ENCODE measurements at places on chromosomes 1 and 21.

- H3K4me1 ChIP-seq = no peaks in the 10 kb centered on the region
- H3K27ac ChIP-seq = no peak overlapping the region
- DNase-seq = no peak
These were observed 1244.1 kb upstream of the ADGRL4 start for GRCh38 chr1:80250573-80251168.

DNA sequence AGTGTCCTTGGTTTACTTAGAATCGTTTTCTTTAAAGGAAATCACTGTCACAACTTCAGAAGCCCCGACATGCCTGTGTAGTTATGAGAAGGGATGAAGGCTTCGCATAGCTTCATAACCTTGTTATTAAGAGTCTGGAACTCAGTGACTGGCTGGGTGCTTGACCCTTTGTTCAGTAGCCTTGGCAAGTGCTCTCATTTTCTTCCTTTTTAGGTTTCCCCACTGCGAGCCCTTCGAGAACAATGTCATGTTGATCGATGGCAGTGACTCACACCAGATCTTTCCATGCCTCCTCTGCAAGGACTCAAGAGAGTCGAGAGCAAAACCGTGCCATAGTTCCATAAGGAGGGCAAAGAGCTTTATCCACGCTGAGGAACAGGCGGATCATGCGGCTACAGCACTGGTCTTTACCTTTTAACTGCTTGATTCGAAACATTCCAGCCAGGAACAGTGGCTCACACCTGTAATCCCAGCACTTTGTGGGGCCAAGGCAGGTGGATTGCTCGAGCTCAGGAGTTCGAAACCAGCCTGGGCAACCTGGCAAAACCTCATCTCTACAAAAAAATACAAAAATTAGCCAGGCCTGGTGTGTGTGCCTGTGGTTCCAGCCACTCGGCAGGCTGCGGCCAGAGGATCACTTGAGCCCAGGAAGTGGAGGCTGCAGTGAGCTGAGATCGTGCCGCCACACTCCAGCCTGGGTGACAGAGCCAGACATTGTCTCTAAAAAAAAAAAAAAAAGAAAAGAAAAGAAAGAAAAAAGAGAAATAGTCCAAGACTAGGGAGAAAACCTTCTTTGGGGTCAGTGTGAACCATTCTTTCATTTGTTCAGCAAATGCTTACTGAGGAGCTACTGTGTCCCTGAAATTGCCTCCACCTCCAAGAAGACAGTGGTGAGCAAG, 95.4 kb upstream of the ERRFI1 start:
- H3K27me3 ChIP-seq = peaks cover 41% of the 10 kb centered on the region
- H3K4me1 ChIP-seq = peaks cover 1% of the 10 kb centered on the region
- no peak overlapping the region for H3K27ac ChIP-seq
- H3K36me3 ChIP-seq = no peaks in the 10 kb centered on the region

- no peak for DNase-seq
- no peak overlapping the region for H3K27ac ChIP-seq
- peaks cover 6% of the 10 kb centered on the region for H3K27me3 ChIP-seq
- H3K4me3 ChIP-seq = no peak overlapping the region
- H3K4me1 ChIP-seq = no peaks in the 10 kb centered on the region
These were observed 21.1 kb downstream of the MAP10 start for GRCh38 chr1:232826318-232826717.

- H3K36me3 ChIP-seq = peaks cover 9% of the 10 kb centered on the region
- no peak overlapping the region for H3K4me3 ChIP-seq
- DNase-seq = no peak
- H3K27ac ChIP-seq = no peak overlapping the region
- H3K27me3 ChIP-seq = no peaks in the 10 kb centered on the region
These were observed 165.9 kb downstream of the HLX start for GRCh38 chr1:221045151-221045550.

GRCh38 chr1:116256286-116256649, 116.8 kb upstream of the ATP1A1 start:
- peaks cover 8% of the 10 kb centered on the region for H3K27me3 ChIP-seq
- no peaks in the 10 kb centered on the region for H3K4me1 ChIP-seq
- no peak for DNase-seq
- no peaks in the 10 kb centered on the region for H3K36me3 ChIP-seq
- no peak overlapping the region for H3K27ac ChIP-seq

- H3K27ac ChIP-seq = no peak overlapping the region
- no peak overlapping the region for H3K4me3 ChIP-seq
- peaks cover 10% of the 10 kb centered on the region for H3K4me1 ChIP-seq
- H3K36me3 ChIP-seq = no peaks in the 10 kb centered on the region
These were observed 138.1 kb upstream of the HMCN1 start for GRCh38 chr1:185595835-185596667.

DNA sequence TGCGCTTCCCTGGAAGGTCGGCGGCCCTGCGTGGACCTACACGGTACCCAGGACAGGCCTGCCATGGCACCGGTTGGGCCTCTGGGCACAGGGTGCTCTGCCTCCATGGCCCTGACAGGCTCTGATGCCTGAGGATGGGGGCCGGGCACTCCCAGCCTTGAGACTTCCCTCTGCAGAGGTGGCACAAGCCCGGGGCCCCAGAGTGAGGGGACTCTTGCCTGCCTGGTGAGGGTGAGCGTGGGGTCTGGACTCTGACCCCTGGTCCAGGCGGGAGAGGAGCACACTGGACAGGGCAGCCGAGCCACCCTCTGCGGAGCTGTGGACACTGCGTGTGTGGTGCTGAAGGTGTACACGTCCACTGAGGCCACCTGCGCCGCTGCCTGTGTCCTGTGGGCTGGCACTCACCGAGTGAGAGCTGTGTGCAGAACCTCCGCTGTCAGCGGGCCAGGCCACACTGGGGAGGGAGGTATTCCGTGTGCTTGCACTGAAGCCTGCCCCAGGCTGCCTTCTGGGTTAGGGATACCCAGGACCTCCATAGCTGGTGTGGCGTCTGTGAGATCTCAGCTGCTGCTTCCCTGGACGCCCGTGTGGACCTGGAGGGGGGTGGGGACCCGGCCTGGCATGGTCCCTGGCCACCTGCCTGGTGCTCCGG, 10.4 kb downstream of the SKI start:
- H3K4me1 ChIP-seq = peaks cover 45% of the 10 kb centered on the region
- DNase-seq = no peak
- H3K27me3 ChIP-seq = no peaks in the 10 kb centered on the region
- H3K4me3 ChIP-seq = no peak overlapping the region
- no peaks in the 10 kb centered on the region for H3K36me3 ChIP-seq

- no peak overlapping the region for H3K27ac ChIP-seq
- H3K4me3 ChIP-seq = no peak overlapping the region
- H3K27me3 ChIP-seq = no peaks in the 10 kb centered on the region
- DNase-seq = no peak
These were observed 25.2 kb downstream of the KCNC4 start for GRCh38 chr1:110235181-110235833.

GRCh38 chr1:113780374-113781146, 21.3 kb upstream of the PHTF1 start:
- no peak overlapping the region for H3K27ac ChIP-seq
- peaks cover 8% of the 10 kb centered on the region for H3K36me3 ChIP-seq
- no peak for DNase-seq
- H3K4me3 ChIP-seq = no peak overlapping the region
- no peaks in the 10 kb centered on the region for H3K27me3 ChIP-seq

GRCh38 chr21:34260277-34261008, 103.4 kb upstream of the KCNE2 start:
- H3K27ac ChIP-seq = no peak overlapping the region
- H3K36me3 ChIP-seq = peaks cover 16% of the 10 kb centered on the region
- H3K27me3 ChIP-seq = peaks cover 28% of the 10 kb centered on the region
- no peak overlapping the region for H3K4me3 ChIP-seq
- DNase-seq = no peak
